Amniotic stem cell (primary cell): ENCODE measurements at places on chromosomes 5 and 9.

GRCh38 chr9:77595426-77596095, 52.6 kb downstream of the GNA14 start:
- no peak for DNase-seq

- no peak for DNase-seq
Observed at GRCh38 chr9:2261421-2262103, 246.4 kb downstream of the SMARCA2 start.

DNA sequence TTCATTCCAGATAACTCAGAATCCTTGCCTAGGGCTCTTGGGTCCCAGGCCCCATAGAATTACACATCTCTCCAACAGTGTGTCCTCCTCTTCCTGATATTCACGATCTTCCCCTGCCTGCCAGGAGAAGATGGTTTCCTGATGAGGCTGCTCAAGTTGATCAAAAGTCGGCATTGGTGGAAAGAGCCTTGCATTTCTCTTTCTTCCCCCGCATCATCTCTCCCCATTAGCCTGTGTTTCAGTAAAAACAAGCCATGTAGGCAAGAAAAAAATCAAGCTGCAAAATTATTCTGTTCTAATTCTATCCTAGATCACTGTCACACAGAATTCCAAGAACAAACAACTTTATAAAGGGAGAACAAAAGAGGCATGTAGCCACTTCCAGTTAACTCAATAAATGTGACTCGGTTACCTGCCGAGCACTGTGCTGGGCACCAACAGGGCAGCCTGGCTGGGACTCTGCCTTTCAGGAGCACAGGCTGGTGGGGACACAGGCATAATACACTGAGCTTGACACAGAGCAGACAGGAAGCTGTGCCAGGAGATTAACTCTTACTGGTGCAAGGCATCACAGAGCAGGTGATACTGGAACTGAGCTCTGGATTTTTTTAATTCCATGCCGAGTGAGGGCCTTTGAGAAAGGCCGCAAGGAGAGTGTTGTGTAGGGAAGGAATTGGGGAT, 25.6 kb downstream of the TMOD1 start:
- no peak for DNase-seq

GRCh38 chr5:133232011-133232410, 180.2 kb downstream of the HSPA4 start:
- no peak for DNase-seq

DNA sequence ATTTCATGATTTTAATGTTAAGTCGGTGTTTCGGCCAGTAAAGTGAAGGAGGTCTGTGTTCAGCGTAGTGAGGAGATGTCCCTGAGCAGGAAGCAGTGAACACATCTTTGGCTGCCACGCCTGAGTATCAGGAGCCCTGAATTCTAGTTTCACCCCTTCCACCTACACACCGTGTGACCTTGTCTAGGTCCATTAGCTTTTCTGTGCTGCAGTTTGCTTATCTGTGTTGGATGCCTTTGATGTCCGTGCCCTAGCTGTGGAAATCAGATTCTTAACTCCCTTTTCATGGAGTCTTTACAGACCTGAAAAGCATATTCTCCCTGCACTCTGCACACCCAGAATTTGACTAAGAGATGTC, 601 bp downstream of the FBXO38 start:
- DNase-seq: no peak

DNA sequence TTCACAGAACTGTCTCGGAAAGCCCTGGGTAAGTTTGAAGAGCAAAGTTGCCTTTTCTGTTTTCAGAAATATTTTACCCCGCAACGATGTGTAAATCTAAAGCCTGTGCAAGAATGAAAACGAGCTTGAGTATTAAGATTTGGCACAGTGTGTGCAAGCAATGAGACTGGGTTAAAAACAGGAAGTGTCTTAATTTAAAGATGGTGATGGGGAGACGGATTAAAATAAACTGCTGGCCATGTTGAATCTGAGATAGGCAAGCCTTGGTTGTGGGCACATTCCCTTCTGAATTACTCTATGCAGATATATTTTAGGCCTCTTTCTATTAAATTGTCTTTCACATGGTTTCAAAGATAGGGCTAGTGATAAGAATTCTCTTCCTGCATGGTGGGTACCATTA, 294.2 kb upstream of the DMRT1 start:
- no peak for DNase-seq

- DNase-seq: no peak
Observed at GRCh38 chr9:20022410-20022809, 233.6 kb upstream of the SLC24A2 start.
